ENCODE measurements at places on chromosomes 7 and 10.

GRCh38 chr7:31407178-31407676 is 66.7 kb upstream of the NEUROD6 start:
- no peak overlapping the region for H3K27ac ChIP-seq
- no peaks in the 10 kb centered on the region for H3K36me3 ChIP-seq
- H3K4me3 ChIP-seq = no peak overlapping the region
- H3K27me3 ChIP-seq = no peaks in the 10 kb centered on the region

GRCh38 chr7:86867163-86867762 is 192.2 kb downstream of the ELAPOR2 start:
- no peak overlapping the region for H3K4me3 ChIP-seq
- H3K4me1 ChIP-seq = no peaks in the 10 kb centered on the region
- H3K27me3 ChIP-seq = no peaks in the 10 kb centered on the region
- H3K36me3 ChIP-seq = no peaks in the 10 kb centered on the region
- no peak overlapping the region for H3K27ac ChIP-seq
- DNase-seq = no peak

GRCh38 chr7:1062296-1063294 is 18.2 kb downstream of the GPR146 start:
- peaks cover 23% of the 10 kb centered on the region for H3K4me1 ChIP-seq
- no peak for DNase-seq
- no peaks in the 10 kb centered on the region for H3K36me3 ChIP-seq
- H3K27ac ChIP-seq = no peak overlapping the region

- no peaks in the 10 kb centered on the region for H3K36me3 ChIP-seq
- H3K27me3 ChIP-seq = no peaks in the 10 kb centered on the region
- H3K4me1 ChIP-seq = peaks cover 5% of the 10 kb centered on the region
- H3K27ac ChIP-seq = no peak overlapping the region
Measured at GRCh38 chr7:28351450-28351849, 60.9 kb upstream of the CREB5 start.

DNA sequence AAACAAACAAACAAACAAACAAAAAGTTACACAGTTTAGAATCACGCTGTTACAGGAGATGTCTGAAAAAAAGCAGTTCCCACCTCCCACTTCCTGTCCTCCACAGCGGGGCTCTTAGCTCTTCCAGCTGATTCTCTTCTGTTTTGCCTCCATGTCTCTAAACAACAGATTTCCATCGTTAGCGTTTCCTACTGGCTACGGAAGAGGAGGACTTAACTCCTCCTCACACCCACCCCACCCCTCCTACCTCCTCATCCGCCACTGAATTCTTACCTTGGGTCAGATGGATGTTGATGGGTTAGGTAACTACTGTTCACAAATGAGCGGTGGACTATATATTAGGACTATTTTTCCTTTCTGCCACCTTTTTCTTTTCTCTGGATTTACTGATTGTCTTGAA is 36.8 kb upstream of the NUB1 start:
- H3K36me3 ChIP-seq = no peaks in the 10 kb centered on the region
- no peak overlapping the region for H3K27ac ChIP-seq
- H3K4me3 ChIP-seq = no peak overlapping the region
- peaks cover 57% of the 10 kb centered on the region for H3K27me3 ChIP-seq
- peak; percentile 35 for DNase-seq

- H3K4me1 ChIP-seq = no peaks in the 10 kb centered on the region
- no peaks in the 10 kb centered on the region for H3K36me3 ChIP-seq
- H3K27ac ChIP-seq = no peak overlapping the region
- DNase-seq = no peak
Measured at GRCh38 chr7:107782374-107782773, 20.6 kb downstream of the SLC26A3 start.

DNA sequence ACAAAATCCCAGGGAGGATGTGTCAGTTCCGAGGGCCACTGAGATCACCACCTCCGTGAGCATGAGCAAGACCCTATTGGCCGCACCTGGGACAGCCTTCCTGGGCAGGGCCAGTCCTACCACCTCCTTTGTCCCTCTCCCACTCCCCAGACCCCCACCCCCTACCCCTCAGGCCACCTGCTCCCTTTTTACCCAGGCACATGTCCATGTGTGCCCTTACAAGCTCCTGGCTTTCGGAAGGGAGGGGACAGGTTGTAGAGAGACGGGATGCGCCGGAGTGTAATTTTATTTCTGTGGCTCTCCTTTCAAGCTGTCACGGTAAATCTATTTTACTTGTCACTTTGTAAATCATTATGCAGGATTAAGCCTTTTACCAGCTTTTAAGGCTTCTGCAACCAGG is 20.9 kb downstream of the ZMIZ1 start:
- H3K4me3 ChIP-seq = no peak overlapping the region
- H3K27ac ChIP-seq = no peak overlapping the region
- peaks cover 70% of the 10 kb centered on the region for H3K4me1 ChIP-seq
- no peak for DNase-seq

- no peak overlapping the region for H3K27ac ChIP-seq
- H3K27me3 ChIP-seq = no peaks in the 10 kb centered on the region
- no peaks in the 10 kb centered on the region for H3K4me1 ChIP-seq
- no peaks in the 10 kb centered on the region for H3K36me3 ChIP-seq
- no peak overlapping the region for H3K4me3 ChIP-seq
- no peak for DNase-seq
Measured at GRCh38 chr7:112173568-112173905, 32.7 kb downstream of the DOCK4 start.

DNA sequence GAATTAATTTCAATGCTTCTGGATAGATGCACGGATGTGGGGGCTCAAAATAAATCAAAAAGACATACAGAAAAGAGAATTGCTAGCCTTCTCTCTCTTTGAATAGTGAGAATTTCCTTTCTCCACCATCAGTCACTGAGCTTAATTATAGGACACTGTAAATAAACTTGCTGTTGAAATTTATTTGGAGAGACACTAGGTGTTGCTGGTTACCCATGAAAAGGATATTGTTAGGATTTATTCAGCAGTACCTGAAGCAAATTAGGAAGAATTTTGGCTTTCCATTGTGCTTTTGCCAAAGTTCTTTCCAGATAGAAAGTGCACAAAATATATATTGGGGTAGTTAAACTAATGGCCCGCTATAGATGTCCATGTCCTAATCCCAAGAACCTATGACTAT is 27.6 kb downstream of the GCC1 start:
- H3K36me3 ChIP-seq = no peaks in the 10 kb centered on the region
- H3K4me1 ChIP-seq = no peaks in the 10 kb centered on the region
- no peak overlapping the region for H3K4me3 ChIP-seq
- no peaks in the 10 kb centered on the region for H3K27me3 ChIP-seq
- no peak overlapping the region for H3K27ac ChIP-seq

DNA sequence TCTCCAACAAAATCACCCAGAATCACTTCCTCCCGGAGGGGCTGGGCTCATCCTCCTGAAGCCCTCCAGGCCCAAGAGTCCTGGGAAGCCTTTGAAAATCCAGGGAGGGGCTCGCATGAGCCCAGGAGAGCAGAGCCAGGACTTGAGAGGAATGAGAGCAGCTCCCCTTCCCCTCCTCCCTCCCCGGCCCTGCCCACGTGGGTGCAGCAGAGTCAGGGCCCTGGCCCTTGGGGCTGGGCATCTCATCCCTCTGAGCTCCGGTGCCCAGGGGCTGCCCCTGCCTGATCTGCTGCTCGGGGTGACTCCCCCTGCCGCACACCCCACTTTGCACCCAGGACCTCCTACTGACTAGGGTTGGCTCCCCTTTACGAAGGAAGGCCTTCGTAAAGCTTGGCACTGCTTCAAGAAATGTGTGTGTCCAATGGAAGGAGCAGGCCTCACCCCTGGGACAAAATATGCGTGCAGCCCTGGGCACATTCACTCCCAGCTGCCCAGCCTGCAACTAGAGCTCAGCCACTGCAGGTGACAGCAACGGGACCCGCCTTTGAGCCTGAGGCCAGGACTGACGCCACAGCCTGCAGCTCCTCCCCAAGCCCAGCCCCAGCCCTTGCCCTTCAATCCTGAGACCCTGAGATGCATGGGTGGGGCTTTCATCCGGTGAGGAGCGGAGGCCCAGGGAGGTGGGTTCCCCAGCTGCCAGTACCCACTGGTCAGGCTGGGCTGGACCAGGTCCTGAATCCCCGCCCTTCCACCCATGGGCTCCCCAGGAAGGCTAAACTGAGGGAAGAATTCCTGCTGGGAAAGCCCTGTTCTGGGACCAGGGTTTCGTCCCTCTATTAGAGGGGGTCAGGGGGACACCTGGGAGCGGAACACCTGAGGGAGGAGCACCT is 21.8 kb downstream of the PWWP2B start:
- no peak overlapping the region for H3K4me3 ChIP-seq
- peaks cover 70% of the 10 kb centered on the region for H3K4me1 ChIP-seq
- H3K27ac ChIP-seq = no peak overlapping the region
- no peak for DNase-seq
- H3K36me3 ChIP-seq = peaks cover 35% of the 10 kb centered on the region
- H3K27me3 ChIP-seq = no peaks in the 10 kb centered on the region

DNA sequence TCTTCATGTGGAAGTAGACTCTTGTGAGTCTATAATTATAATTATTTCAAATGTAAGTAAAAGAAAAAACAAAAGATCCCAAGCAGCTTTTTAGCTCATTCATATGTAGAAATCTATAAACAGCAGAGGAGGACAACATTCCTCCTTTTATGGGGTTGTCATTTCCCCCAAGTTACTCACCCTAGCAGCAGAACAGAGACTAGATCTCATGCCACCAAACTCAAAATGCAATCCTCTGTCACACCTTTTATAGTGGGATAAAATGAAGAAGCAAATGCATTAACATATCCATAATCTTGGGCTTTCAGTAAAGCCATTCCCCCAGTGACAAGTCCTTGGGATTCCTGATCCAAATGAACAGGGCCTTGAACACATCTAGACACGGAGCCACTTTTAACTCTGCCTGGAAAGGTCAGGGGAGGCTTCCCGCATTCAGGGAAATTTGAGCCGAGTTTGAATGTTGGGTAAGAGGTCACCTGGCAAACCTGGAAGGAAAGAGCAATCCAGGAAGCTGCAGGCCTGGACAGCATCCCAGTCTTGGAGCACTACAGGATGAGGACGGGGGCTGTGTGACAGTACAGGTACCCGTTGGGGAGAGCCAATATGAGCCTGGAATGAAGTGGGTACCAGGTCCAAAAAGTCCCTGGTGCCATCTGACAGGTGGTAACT is 76.4 kb downstream of the DOCK4 start:
- H3K27ac ChIP-seq = no peak overlapping the region
- H3K36me3 ChIP-seq = no peaks in the 10 kb centered on the region
- peaks cover 3% of the 10 kb centered on the region for H3K4me1 ChIP-seq

GRCh38 chr7:101754424-101755159 is 62.8 kb upstream of the CUX1 start:
- no peak overlapping the region for H3K27ac ChIP-seq
- no peaks in the 10 kb centered on the region for H3K4me1 ChIP-seq
- peaks cover 53% of the 10 kb centered on the region for H3K27me3 ChIP-seq
- H3K36me3 ChIP-seq = no peaks in the 10 kb centered on the region
- DNase-seq = peak; percentile 24
